ENCODE measurements at places on chromosomes 7 and 10.

DNA sequence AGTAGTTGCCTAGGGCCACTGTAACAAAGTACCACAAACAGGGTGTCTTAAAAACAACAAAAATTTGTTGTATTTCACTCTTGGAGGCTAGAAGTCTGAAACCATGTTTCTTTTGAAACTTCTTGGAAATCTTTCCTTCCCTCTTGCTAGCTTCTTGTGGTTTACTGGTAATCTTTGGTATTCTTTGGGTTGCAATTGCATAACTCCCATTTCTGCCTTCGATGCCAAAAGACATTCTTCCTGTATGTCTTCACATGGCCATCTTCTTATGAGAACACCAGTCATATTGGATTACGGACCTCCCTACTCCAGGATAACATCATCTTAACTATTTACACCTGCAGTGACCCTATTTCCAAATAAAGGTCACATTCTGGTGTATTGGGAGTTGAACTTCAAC is 357.4 kb downstream of the PPP1R3A start:
- no peak for DNase-seq

- DNase-seq: peak; percentile 5
Measured at GRCh38 chr7:134669388-134669787, 22.7 kb downstream of the BPGM start.

- DNase-seq: no peak
Measured at GRCh38 chr10:102580230-102580629, 64.0 kb upstream of the TRIM8 start.

GRCh38 chr7:87354749-87355148 is 9.3 kb downstream of the CROT start:
- no peak for DNase-seq

DNA sequence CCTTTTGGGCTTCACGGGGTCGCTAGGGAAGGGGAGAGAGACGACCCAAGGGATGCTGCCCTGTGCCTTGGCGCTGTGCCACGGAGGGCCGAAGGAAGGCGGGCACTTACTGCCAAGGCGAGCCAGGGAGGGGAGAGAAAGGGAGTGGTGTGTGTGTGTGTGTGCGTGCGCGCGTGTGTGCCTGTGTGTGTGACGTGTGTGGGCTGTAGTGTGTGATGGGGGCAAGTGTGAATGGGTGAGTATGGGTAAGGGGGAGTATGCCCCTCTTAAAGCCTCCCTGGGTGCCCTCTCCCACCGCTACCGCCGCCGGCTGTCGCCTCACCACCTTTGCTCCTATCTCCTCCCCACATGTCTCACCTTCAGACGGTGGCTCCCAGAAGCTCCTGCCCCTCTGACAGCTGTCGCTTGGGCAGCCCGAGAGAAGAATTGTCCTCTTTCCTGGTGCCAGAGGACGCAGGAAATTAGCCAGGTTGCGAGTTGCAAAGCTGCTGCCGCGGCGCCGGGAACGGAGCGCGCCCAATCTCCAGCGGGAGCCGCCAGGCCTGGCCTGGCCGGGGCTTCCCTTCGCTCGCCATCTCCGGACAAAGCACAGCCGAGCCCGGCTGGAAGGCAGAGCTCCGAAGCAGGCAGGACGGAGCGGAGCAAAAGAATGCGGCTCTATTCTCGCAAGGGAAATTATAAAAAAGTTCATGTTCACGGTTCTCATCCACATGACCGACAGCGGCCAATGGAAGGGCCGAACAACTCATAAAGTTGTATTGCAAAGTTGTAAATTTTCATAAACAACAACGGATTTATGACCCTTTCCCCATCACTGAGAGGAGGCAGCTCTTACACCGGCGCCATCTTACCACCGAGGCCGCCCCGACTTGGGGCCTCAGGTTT is at the start of gene HOXA3:
TSS of gene HOXA3 (minus strand) at position 653 of the 885 bp plus-strand sequence. CDS start 41,943 bp downstream, outside the sequence.
- no peak for DNase-seq

DNA sequence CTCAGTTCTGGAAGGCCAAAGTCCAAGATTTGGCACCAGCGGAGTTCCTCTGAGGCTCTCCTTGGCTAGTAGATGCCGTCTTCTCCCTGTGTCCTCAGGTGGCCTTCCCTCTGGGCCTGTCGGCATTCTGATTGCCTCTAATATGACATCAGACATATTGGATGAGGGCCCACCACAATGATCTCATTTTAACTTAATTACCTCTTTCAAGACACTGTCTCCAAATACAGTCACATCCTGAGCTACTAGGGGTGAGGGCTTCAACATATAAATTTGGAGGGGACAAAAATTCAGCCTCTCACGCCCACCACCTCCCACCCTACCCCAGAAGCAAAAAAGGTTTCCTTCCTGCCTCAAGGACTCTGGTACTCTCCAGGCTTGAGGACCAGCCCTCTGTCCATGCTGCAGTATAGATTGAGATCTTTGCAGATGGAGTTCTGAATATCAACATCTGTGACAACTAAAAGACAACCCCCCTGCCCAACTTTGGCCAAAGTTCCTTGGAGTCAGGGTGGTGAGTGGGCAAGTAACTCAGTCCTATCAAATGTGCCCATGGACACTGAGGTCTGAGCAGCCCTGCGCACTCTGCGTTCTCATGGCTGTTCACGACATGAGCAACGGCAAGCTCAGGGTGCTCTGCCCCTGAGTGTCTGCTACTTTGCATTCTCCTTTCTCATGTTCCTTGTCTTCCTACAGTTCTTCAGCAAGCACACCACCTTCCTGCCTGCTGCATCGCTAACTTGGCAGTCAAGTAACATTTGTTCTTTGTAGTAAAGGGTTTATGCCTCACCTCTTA is 11.5 kb downstream of the TMEM176B start:
- no peak for DNase-seq

DNA sequence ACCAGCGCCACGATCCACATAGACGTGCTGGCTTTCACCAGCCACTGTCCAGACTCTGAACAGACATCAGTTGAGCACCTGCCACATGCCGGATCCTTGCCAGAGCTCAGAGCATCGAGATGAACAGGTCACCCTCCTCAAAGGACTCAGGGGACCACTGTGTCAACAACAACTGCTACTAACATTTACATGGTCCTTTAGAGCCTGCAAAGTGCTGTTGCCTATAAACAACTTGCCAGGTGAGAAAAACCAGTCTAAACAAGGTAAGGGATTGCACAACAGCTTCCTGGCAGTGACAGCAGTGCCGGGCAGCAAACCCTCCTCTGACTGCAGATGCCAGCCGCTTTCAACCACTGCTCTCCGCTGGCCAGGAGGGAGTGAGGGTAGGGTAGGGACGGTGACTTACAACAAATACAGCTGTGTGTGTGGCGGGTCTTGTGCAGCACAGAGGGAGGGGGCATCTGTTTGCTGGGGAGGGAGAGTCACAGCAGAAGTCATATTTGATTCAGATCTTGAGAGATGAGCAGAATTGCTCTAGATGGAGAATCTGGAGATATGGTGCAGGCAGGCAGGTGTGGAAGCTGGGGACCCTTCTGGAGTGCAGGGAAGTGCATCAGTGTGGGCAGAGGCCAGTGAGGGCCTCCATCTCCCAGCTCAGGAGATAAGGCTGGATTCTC is 32.8 kb upstream of the RHEB start:
- no peak for DNase-seq

GRCh38 chr10:112184052-112184371 is 447 bp upstream of the GPAM start:
- no peak for DNase-seq

DNA sequence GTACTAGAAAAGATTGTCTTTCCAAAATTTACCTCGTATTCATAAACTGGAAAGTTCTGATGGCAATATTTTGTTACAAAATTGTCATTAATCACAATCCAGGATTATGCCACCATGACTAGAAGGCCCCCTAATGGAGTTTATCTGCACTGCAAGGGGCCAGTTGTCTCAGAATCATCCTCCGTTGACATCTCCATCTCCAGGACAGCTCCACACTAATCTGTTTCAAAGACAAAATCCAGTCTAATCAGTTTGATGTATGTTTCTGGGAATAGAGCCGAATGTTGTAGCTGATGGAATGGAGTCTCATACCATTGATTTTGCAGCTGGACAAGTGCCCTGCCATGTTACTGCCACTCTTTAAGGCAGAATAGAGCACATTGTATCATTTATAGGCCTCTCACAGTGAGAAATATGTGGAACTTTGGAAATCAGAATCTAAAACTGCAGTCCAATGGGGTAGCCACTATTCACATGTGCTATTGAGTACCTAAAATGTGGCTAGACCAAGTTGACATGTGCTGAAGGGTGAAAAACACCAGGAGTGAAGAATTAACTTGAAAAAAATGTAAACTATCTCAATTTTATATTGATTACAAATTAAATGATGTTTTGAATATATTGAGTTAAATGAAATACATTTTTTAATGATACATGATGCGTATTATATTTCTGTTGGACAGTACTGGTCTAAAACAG is 38.3 kb upstream of the TOMM7 start:
- DNase-seq: peak; percentile 44

DNA sequence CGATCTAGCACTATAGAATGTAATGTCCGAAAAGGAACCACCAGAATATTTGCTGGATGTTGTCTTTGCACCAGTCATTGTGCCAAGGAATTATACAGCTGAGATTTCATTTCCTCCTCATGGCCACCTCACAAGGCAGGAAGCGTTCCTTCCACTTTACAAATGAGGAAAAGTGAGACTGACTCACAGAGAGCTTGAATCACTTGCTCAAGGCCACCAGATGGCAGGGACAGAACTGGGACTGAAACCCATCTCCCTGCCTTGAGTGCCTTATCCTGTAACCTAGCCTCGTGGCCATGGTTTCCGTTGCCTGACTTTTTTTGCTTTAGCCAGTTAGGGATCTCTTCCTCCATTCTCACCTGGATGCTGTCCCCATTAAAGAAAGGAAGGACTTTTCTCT is 44.7 kb upstream of the PDZD8 start:
- DNase-seq: no peak

DNA sequence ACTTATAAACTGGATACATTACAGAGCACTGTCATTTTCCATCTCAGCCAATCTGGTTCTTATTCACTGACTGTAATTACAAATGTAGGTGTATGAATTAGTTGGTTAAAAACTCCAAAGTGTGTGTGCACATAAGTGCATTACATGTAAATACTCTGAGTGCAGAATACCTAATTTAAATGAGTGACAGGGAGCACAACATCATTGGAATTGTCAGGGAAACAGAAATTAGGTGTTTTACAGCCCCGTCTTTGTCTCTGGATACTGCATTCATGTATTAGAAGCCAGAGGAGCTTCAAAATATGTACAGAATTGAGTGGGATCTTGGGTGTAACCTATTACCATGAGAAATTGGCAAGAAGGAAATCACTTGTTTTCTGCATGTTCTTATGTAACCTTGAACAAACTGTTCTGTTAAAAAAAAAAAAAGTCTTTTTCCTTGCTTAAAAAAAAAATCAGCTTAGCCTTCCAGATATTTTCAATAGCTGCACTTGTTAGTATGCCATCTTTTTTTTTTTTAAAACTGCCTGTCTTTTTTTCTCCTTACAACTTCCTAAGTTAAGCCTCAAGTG is 31.1 kb downstream of the CELF2 start:
- no peak for DNase-seq

DNA sequence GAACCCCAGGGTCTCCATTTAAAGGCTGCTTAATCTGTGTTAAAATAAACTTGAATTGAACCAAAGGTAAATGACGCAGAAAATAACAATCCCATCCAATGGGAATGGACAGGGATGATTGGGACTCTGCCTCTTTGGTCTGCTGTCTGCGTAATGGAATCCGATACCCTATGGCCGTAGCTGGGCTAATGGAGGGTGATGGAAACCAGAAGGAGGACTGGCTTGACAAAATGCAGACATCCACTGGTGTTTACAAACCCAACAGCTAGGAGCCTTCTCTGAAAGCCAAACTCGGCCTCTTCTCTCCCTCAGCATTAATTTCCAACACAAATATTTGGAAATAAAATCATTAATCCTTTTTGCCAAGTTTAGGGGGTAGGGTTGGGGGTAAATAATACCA is 162.2 kb upstream of the CHST15 start:
- DNase-seq: no peak

GRCh38 chr7:21585070-21585724 is 42.4 kb downstream of the DNAH11 start:
- no peak for DNase-seq

DNA sequence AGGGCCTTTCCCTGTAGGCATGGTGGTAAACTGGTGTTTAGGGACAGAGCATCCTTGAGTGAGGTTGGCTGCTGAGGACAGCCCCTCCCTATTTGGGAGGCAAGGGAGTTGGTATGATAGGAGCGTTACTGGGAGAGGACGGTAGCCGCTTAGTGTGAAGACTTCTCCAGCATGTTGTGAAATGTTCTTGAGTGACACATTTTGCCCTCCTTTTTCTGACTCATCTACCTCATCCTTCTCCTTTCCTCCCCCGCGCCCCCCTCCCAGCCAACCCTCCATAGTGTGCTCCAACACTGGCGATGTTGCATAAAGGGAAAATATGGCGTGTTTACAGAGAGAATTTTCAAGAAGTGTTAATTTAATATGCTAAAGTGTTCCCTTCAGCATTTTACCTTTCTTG is 645.0 kb upstream of the GALNT17 start:
- no peak for DNase-seq

DNA sequence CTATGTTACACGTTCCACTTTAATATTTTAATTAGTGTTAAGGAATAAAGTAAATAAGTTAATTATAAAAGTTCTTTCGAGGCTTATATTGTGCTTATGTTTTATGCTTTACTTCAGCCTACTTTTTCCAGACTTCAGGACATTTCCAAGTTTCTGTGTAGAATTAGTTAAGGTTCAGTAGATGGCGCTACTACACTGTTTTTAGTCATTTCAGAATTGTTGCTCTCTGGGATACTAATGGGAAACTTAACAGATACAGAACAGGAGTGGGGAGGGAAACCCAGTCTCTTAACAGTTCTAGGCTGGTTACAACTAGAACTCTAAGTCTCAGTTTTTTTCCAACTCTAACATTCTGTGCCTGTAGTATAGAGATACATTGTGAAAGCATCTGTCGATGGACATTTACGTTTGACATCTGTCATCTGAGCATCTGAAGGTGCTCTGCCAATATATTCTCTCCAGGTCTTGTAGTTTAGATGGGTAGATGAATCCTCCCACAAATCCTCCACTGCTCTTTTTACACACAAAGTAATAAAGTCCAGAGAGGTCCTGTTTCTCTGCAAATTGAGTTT is 56.8 kb upstream of the FAM171A1 start:
- no peak for DNase-seq

DNA sequence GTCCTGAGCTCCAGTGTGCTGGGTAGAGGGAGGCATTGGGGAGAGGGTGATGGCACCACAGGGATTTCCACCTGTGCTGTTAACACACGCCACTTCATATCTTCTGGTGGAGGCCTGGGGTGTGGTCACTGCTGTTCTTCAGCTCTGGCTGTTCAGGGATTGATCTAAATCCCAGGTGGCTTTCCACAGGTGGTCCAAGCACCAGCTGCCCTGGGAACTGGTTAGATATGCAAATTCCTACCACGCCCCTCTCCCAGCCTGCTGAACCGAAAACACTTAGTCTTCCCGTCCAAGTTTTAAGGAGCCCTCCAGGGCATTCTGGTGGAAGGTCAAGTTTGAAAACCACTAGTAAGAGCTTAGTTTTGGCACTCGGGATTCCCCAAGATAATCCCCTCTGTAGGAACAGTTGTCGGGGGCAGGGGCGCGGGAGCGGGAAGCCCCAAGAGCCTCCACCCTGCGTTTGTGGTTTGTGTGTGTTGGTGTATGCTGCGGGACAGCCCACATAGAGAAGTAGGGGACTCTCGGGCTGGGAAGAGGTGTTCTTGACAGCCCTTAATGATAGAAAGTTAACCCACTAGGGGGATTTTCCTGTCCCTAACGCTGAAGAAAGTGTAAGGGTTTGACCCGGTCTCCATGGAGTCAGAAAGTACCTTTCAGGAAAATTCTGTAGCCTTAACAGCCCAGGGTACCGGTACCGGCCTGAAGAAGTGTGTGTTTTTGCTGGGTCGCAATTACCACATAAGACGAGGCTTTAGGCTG is 5.1 kb downstream of the DEPP1 start:
- no peak for DNase-seq

GRCh38 chr10:56912043-56912442 is 551.0 kb upstream of the ZWINT start:
- DNase-seq: no peak

- no peak for DNase-seq
Measured at GRCh38 chr7:112092306-112092705, 113.9 kb downstream of the DOCK4 start.

All from stimulated activated CD4-positive, alpha-beta T cell treated with anti-CD3 and anti-CD28 coated beads, Interleukin-4, amount 100 ng/mL, for 24 hours (primary cell).